ENCODE measurements at places on chromosomes 16 and 17. TPM values are rescaled to one million over a fixed set of nuclear protein-coding genes. Genes with fewer than 3 reads are reported as not detected.

DNA sequence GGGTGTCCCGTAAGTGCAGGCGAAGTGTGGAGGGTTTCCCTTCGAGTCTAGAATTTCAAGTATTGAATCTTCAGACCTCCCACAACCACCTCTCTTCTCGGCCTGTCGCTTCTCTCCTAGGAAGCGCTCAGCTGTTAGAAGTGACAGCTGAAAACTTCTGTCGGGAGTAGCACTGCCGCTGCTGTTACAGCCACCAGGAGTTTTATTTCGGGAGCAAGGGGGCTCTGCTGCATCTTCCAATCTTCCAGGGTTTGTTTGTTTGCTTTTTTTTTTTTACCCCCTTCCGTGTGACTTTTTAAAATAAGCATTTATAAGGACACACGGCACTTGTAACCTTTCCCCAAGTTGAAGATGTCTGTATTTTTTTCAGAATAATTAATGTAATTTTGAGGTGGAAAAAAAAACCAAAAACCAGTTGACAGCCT lies 767 bp downstream of the RPS6KB1 start:
- DNase-seq: peak; percentile 44

The ZDHHC7 gene
- polyA plus RNA-seq: 46.2 TPM

GRCh38 chr17:44487170-44487569 lies 16.0 kb downstream of the GPATCH8 start:
- DNase-seq: no peak

DNA sequence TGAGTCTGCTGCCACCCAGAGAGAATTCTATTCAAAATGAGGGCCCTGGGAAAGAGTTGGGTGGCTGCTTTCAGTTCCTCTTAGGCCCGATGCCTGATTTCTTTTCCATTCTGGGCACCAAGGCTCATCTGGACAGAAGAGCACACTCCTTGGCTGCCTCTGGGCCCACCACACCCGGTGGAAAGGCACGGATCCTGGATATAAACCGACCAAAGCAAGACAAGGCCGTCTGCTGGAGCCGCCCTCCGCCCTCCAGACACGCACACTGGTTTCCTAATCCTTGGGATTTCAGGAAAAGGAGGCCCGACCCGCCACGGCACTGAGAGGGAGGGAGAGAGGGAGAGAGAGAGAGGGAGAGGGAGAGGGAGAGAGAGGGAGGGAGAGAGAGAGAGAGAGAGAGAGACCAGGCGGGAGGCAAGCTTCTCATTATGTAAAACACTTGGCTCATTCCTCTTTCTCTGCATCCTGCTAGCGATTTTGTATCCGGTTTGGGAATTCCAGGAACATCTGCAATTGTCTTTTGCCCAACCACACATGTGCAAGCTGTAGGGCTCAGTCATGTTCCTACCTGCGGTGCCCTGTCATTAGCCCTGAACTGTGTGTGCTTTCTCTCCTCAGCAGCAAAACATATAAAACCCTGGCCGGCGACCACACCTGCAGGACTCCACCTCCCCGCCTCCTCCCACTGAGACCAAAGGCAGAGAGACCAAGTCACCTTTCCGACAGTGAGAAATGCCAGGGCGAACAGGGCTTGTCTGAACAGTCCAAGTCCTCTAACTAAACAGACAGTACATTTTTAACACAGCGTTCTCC lies 347.2 kb downstream of the SOX9 start:
- no peak for DNase-seq

DNA sequence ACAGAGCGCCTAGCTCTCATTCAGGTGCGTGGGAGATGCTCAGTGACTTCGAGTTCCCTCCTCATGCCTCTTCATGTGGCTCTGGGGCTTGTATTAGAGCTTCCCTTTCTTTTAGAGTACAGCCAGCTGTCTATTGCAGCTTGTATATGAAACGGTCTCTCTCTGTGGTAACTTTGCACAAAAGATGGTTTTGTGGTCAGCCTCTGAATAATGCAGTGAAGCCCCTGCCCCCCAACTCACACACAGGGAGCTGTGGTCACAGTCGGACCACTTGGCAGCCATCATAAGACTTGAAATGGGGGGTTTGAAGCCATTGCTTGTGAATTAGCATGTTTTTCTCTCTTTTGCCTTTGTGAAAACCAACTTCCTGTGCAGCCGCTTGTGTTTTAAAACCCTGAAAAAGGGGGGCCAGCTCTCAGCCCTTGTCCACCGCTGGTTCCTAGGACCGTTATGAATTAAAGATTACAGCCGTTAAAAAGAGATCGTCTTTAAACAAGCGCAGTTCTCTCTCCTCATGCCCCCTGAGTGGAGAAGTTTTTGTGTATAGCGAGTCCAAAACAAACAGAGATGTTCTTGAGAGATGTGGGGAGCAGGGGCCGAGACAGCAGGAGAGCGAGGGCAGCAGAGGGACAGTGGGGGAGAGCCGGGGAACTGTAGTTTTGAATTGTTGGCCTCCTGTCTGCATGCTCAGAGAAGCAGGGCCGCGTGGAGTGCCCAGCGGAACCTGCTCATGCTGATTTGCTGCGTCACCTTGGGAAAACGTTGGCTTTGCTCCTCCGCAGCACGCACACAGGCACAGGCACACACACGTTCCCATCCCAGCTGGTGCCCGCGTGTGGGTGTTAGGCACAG lies 199.0 kb downstream of the MSI2 start:
- DNase-seq: no peak

- no peak for DNase-seq
Measured at GRCh38 chr17:651596-651995, 63.0 kb downstream of the VPS53 start.

The PABPN1L gene
- not detected for polyA plus RNA-seq

All from endothelial cell of umbilical vein (primary cell).